ENCODE measurements at places on chromosomes 16 and 17.

- no peak for DNase-seq
Measured at GRCh38 chr16:6932871-6933385, 399.7 kb upstream of the RBFOX1 start.

GRCh38 chr17:26765860-26766709 is 527.8 kb upstream of the WSB1 start:
- DNase-seq, result no peak

DNA sequence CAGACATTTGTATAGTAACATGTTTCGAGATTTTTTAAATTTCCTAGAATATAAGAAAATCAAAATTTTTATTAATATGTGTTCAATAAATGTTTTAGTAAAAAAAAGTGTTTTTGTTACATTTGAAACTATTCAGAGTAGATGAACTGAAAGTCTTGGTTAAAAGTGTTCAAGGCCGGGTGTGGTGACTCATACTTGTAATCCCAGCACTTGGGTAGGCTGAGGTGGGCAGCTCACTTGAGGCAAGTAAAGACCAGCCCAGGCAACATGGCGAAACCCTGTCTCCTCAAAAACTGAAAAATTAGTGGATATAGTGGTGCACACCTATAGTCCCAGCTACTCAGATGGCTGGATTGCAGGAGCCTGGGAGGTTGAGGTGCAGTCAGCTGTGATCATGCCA is 16.8 kb upstream of the PHKG2 start:
- DNase-seq, result no peak

GRCh38 chr16:4495766-4496165 is 19.6 kb downstream of the HMOX2 start:
- no peak for DNase-seq

DNA sequence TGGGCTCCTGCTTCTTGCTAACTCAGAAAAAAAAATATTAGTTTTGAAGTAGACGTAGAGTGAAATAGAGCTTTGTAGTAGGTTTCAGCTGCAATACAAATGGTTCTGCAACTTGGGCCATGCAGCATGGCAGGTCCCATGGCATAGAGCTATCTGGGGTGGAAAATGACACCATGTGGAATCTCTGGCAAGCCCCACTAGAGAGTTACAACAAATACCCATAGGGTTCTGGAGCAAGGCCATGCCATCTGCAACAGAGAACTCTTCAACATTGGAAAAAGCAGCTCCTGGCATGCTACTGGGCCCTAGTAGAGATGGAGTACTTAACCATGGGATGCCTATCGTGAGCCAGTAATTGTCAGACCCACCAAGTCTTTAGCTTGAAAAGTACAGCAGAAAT is 25.3 kb upstream of the RBBP6 start:
- DNase-seq, result no peak

- DNase-seq, result no peak
Measured at GRCh38 chr17:79033741-79034501, 10.0 kb downstream of the C1QTNF1 start.

DNA sequence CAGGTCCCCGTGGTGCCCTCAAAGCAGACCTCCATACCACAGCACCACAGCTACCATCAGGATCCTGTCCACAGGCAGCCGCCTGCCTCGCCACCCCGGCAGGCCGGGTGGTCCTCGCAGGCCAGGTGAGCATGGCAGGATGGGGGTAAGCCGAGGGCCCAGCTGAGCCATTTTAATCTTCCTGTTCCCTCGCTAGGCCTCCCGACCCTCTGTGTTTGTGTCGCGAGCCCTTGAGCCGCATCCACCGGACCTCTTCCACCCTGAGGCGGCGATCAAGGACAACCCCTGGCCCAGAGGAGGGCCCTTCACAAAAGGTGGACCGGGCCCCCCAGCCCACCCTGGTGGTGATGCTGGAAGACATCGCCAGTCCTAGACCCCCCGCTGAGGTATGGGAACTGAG is 2.0 kb downstream of the PRR14 start:
- DNase-seq, result no peak

DNA sequence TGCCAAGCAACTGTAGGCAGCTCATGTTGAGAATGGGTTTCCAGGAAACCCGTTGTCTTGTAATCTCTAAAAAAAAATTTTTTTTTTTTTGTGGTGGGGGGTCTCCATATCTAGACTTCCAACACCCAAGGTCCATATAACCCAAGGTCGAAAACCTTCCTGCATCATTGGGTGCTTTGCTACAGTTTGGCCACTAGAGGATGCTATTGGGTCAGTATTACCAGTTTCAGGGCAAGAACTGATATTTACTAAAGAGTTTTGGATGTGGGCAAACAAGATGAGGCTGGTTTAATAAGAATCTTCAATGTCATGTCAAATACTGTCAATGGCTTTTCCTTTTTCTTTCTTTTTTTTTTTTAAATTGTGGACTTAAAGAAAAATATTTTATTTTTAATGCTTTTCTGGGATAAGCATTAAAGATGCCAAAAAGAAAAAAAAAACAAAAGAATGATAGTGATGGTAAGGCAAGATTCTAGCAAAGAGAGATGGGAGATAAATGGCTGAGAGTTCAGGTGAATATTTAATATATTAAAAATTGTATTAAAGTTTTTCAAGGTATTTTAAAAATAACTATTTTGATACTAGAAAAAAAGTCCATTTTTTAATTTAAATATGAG is 62.2 kb downstream of the DHRS7C start:
- DNase-seq, result no peak
